Effector memory CD4-positive, alpha-beta T cell (primary cell): ENCODE measurements at places on chromosomes 7 and 10.

DNA sequence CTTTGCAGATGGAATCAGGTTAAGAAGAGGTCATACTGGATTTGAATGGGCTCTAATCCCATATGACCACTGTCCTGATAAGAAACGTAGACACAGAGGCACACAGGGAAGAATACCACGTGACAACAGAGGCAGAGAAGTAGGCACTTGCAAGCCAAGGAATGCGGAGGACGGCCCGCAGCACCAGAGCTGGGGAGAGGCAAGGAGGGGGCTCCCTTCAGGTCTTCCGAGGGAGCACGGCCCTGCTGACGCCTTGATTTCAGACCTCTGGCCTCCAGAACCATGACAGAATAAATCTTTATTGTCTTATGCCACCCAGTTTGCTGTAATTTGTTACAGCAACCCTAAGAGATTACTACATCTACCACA, 44.7 kb upstream of the TMEM213 start:
- DNase-seq, result no peak

- DNase-seq, result no peak
Measured at GRCh38 chr7:138663725-138664710, 37.1 kb downstream of the SVOPL start.

GRCh38 chr7:72622532-72622931, 205.5 kb downstream of the TYW1B start:
- DNase-seq, result no peak

GRCh38 chr10:89540420-89540949, 5.1 kb upstream of the SLC16A12 start:
- DNase-seq, result no peak

GRCh38 chr7:29815181-29816105, 9.1 kb downstream of the WIPF3 start:
- no peak for DNase-seq

DNA sequence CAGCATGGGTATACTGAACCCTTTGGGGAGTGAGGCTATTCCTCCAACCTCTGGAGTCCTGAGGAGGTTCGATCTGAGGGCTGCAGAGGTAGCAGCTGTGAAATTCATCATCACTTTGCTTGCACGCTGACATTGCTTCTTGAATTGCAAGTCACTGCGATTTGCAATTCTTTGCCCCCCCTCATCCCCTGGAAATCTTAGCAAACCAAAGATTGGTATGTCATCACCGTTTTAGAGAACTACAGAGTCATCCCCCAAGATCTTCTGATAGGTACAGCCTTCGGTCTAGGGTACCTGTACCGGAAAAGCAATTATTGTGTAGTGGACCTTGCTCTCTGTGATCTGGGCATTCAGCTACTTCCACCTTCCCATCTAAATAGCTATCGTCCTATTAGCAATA, 192.6 kb downstream of the KLF6 start:
- DNase-seq, result no peak

- no peak for DNase-seq
Measured at GRCh38 chr10:78619896-78620295, 448.9 kb upstream of the ZMIZ1 start.

DNA sequence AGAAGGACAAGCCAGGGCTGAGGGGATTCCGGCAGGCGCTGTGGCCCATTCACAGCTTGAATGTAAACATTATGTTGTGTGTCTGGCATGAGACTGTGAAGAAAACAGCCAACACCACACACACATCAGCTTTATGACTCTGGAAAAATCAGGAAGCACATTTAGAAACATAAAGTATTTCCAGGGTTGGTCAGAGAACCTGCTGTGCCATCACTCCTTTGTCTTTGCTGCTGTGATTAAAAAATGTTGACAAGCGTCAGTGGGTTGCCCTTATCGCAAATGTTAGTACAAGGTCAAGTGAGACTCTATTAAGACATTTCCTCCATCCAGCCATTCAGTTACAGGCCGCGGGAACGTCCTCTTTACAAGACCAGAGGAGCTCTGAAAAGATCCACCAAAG, 95.4 kb downstream of the TAX1BP1 start:
- no peak for DNase-seq

GRCh38 chr7:70033226-70033625, 435.0 kb downstream of the AUTS2 start:
- DNase-seq, result no peak

DNA sequence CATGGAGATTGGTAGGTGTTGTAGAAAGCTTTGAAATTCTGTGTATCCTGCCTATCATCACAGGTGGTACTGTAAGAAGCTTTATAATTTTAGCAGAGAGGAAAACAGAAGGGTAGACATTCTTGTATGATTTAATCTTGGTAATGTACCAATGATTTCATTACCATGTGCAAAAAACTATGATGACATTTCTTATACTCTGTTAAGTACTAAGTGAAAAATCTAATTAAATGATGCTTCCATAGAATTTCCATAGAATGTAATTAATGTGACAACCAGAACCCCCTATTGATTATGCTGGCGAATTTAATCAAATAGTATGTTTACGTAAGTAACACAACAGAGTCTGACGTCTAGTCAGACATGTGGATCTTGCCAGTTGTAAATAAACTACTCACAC, 16.0 kb upstream of the RHOBTB1 start:
- DNase-seq, result no peak

- no peak for DNase-seq
Measured at GRCh38 chr10:78868861-78869260, 199.9 kb upstream of the ZMIZ1 start.

DNA sequence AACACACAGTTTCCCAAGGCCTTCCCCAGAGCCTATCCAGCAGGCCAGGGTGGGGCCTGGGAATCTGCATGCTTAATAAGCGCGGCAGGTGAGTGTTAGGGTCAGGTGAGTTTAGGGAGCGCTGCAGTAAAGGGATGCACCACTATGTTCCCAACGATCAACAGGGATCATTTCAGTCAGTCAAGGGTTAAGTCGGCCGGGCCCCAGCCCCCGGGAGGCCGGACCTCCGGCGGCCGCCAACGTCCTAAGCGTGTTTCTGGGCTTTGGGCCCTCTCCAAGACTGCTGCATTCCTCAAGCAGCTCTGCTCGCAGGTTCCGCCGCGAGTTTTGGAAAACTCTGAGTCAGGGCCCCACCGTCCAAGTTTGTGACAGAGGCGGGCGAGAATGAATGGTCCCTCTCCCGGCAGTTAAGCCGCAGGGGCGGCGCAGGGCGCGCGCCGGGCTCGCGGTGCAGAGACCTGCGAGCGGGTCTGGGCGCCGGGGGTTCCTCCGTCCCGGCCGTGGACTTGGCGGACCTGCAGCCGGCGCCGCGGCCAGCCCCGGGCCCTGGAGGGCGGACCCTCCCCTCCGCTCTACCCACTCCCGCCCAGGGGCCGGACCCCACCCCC, 81.6 kb downstream of the ARHGAP22 start:
- DNase-seq, result no peak

GRCh38 chr7:22477876-22478450, 22.0 kb downstream of the STEAP1B start:
- DNase-seq, result no peak

GRCh38 chr10:3969876-3970666, 185.1 kb upstream of the KLF6 start:
- no peak for DNase-seq

DNA sequence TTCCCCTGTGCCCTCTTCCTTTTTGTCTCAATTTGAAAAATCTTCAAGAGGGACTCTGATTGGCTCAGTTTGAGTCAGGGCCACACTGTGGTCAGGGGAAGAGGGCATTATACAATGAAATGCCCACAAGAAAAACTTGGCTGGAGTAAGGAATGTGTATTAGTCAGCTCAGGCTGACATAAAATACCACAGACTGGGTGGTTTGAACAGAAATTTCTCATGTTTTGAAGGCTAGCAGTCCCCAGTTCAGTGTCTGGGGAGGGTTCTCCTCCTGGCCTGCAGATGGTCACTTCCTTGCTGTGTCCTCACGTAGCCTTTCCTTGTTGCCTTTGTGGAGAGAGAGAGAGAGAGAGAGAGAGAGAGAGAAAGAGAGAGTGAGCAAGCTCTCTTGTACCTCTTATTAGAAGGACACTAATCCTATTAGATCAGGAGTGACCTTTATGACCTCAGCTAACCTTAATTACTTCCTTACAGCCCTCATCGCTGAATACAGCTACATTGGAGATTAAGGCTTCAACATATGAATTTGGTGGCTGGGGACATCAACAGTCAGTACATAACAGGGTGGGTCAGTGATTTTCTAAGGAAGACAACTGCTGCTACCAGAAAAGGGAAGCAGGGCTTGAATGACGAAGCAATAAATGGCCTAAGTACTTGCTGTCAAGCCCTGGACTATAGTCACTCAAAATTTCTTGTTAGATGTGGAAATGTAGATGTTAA, 25.8 kb upstream of the FAM13C start:
- DNase-seq, result no peak

DNA sequence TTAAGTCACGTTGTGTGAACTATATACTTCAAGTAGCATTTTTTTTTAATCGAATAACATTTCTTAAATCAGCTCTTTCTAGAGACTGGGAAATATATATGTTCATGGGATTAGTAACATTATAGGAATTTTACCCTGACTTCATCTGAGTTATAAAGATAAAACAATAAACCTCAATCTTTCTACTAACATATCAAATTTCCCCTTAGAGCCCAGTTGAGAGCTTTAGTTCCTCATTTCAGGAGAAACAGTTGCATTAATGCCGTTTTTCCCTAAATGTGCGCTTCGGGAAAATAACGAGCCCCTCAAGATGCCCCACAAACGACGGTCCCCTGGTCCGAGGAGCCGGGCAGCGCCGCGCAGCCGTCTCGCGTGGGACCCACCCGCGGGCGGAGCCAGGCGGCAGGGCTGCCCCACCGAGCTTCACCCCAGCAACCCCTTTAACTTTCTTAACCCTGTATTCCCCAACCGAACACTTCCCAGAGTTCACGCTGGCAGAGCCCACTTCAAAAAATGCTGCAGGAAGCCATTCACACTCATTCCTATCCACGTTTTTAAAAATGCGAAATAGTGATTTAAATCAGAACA, 152.5 kb upstream of the YAE1 start:
- no peak for DNase-seq

DNA sequence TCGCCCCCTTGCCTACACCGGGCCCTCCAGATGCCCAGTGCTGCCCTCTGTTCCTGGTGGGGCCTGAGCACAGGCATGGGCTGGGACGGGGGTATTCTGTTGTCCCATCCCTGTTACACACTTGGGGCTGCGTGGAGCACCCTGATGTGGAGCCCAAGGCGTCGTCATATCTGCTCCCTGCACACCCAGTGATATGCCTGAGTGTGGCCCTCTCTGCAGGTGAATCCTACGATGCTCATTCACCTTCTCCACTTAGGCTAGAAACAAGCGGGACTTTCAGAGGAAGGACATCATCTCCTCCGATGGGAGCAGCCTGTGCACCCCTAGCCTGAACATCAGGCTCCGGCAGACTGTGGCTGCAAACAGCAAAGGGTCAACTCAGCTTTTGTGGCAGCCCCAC, 91.0 kb upstream of the NPTX2 start:
- DNase-seq, result no peak

- no peak for DNase-seq
Measured at GRCh38 chr7:130113887-130114286, 43.6 kb downstream of the KLHDC10 start.

- no peak for DNase-seq
Measured at GRCh38 chr10:27745732-27746396, at the start of gene MKX. Gene MKX, minus strand, starts transcription at chr10:27745819. Its CDS starts 2,404 bp downstream, at chr10:27743415.

- no peak for DNase-seq
Measured at GRCh38 chr10:26274391-26274790, 57.8 kb downstream of the GAD2 start.
